ENCODE measurements at places on chromosomes 6 and 20.

- DNase-seq: no peak
Measured at GRCh38 chr6:115882771-115883170, 177.9 kb downstream of the FRK start.

GRCh38 chr6:38176797-38177751 lies 357.5 kb downstream of the ZFAND3 start:
- DNase-seq: no peak

- DNase-seq: no peak
Measured at GRCh38 chr6:9087470-9087869, 652.1 kb upstream of the SLC35B3 start.

DNA sequence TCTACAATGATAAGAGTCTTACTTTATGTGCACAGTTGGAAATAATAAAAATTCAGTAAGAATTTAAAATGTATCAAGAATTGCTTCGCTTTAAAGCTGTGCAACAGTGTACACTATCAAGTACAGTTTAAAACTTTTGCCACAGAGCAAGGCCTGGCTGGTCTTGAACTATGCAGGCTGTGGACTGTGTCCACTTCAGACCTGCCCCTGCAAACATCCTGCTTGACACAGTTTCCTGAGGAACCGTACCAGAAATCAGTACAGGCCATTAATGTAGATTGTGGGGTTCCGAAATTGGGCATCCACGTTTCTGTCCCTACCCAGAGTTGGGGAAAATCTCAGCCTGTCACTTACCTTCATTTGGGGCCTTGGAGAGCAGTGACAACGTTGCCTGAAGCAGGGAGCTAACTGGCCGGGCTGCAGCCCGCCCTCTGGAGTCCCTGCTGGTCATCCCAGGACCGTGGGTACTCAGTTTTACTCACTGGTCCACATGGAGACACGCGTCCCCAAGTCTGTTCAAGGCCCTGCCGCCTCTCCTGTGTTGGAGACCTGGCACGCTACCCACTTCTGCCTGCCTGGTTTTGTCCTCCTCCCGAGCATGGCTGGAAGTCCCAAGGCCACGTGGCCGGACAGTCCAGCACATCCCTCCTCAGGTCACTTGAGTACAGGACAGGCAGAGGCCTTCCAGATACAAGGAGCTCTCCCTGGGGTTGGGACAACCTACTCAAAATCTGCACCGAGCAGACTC lies 8.4 kb downstream of the NINL start:
- DNase-seq: no peak

DNA sequence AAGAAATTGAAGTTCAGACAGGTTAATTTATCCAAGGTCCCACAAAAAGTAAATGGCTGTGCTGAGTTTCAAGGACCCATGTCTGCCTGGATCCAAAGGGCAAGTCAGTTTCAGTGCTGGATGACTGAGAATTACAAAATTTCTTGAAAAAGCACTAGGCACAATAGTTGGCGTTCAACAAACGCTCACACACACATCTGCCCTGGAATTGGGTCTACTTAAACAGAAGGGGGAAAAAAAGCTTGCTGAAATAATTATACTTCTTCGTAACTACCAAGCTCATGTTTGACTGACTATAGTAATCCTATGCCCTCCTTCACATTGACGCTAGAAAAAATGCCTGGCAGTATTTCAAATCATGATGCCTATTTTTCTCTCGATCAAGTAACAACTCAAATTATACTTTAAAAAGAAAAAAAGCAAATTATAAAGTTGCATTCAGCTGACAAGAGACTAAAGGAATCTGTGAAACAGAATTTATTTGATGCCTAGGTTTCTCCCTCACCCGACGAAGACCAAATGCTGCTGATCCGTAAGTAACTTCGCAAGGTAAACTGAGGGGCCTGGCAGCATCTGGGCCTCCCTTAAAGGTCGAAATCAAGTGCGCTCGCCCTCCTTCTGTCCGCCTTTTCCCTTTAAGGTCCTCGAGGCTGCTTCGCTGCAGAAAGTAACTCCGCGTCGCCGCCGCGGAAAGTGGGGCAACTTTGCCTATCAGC lies 650 bp upstream of the CD2AP start:
- no peak for DNase-seq

DNA sequence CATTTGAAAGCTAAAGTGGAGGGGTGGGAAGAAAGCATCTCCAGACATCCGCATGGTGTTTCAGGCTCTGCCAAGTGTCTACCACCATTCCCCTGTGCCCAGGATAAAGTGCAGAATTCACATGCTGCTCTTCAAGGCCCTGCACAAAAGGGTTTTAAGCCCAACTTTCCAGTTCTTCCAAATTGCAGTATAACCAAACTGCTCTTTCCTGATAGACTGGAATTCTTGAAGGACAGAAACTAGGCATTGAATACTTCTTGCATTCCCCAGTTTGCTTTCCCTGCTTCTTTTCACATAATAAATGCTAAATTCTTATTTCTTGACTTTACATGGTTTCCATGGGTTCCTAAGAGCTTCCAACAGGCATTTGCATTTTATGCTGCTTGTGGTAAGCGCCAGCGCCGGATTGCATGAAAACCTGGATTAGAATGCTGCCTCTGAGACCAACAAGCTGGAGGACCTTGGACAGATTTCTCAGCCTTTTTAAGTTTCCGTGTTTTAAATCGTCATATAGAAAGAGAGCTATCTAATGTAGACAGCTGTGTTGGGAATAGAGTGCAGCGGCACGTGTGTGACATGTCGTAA lies 7.9 kb downstream of the SOX4 start:
- no peak for DNase-seq

DNA sequence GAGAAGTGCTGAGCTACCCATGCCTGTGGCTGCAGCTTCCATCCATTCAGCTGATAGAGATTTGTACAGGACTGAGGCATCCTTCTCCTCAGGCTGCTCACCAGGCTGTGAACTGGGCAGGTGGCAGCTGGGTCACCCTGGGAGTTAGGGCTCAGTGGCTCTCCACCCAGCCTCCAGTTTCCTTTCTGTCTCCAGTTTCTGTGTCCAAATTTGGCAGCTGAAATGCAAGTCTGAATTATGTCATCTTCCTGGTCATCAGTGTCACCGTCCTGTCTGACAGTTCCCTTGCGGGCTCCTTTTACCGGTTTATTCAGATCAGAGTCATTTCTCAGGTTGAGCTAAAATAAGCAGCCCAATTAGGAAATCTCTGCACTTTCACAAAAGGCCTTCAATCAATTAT lies 93.3 kb downstream of the EDN1 start:
- no peak for DNase-seq

DNA sequence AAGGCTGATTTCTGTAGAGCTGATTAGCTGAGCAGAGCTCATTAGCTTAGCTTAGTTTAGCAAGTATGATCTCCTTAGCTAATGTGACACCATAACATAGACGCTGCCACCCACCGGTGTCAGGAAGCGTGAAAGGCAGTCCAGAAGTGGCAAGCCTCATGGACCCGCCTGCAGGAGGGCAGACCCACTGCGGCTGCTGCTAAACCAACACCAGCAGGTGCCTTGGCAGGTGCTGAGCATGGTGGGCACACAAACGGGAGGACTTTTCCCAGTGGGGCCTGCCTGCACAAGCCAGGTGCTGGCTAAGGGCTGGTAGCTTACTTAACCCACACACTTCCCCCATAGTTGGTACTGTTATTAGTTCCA lies 22.7 kb downstream of the ZDHHC14 start:
- DNase-seq: no peak

GRCh38 chr6:130671577-130671976 lies 155.6 kb upstream of the SMLR1 start:
- DNase-seq: no peak

GRCh38 chr20:12531626-12532025 lies 477.1 kb upstream of the SPTLC3 start:
- DNase-seq: no peak

- DNase-seq: peak; percentile 19
Measured at GRCh38 chr20:53926428-53927028, 143.9 kb downstream of the BCAS1 start.

DNA sequence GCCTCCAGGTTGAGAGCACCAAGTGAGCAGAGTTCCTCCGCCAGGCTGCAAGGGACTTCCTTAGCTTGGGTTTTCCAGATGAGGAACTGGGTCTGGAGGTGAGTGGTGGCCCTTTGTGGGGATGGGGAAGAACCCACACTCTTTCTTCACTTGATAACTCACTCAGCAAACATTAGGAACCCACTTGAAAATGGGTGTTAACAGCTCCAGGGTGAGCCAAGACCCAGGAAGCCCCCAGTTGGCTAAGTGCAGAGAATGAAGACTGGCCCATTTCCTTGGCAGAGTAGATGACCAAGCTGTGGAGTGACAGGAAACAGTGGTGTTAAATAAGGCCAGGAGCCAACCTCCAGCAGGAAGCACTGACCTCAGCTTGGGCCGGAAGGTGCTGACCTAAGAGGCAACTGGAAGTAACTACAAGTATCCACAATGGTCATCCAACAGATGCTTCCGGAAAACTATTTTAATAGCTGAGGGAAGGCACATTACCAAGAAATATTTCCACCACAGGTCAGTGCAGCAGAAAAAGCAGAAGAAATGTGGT lies 22.7 kb downstream of the MRPL14 start:
- no peak for DNase-seq

- no peak for DNase-seq
Measured at GRCh38 chr6:127547904-127548649, 28.9 kb upstream of the C6orf58 start.

DNA sequence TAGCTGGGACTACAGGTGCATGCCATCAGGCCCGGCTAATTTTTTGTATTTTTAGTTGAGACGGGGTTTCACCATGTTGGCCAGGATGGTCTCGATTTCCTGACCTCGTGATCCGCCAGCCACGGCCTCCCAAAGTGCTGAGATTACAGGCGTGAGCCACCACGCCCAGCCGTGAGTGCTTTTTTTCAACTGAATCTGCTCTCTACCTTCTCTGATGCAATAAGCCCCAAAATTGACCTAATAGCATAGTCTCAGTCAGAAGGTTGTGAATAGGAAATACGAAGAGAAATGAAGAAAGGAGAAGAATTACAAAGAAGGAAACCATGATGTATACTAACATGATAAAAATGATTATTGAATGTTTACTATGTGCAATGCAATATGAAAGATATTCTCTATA lies 33.2 kb downstream of the BEND6 start:
- no peak for DNase-seq

GRCh38 chr20:12737900-12738299 lies 270.9 kb upstream of the SPTLC3 start:
- DNase-seq: no peak

DNA sequence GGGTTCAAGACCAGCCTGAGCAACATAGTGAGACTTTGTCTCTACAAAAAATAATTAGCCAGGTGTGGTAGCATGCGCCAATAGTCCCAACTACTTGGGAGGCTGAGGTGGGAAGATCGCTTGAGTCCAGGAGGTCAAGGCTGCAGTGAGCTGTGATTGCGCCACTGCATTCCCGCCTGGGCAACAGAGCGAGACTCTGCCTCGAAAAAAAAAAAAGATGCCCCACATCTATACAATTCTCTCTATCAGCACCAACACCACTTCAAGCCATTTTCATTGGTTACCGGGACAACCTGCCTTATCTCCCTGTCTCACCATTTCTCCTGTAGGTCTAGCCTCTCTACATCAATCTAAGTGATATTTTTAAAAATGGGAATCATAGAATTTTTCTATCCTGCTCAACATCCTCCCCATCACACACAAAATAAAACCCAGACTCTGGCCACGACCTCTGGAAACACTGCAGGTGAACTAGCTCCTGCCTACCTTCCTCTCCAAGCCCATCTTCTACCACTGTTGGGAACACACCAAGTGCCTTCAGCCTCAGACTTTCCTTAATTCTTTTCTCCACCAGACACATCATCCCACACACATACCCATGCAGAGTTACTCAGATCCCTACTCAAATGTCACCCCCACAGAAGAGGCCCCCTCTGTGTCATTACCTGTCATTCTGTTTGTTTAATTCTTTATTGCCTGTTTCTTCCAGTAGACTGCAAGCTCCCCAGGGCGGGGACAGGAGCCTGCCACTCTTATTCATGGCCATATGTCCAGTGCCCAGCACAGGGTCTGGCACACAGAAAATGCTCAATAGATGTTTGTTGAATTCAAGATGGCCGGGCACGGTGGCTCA lies 9.6 kb upstream of the PLTP start:
- no peak for DNase-seq

DNA sequence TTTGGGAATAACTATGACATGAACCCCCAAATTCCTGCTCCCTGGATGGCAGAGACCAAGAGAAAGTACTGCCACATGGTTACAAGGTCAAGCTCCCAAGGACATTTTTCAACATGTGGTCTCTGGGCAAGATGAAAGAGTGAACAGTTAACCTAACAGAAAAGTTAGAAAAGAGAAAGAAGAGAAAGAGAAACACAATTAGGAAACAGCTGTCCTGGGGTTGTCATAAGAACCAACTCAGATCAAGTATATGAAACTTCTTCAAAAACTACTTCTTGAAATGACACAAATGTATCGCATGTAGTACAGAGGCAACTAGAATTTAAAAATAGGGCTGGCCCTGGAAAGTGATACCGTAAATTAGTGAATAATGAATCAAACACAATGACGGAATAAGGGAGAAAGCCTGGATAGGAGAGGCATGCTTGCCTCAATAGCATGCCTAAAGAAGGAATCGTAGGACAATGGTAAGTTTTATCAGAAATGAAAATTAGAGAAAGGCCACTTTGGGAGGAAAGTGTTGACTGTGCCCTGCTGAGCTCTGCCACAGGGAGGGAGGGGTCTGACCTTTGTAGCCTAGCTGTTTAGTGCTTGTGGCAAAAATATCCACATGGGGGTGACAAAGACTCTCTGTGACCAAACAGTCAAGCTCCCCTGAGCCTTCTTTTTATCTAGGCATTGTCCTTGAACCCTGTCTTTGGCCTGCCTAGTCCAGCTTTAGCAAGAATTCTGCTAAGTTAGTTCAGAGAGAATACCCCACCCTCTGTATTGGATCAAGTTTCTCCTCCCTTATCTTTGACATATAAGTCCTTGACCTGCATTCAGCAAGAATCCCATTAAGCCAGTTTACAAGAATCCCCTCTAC lies 4.3 kb upstream of the DCBLD1 start:
- DNase-seq: no peak

- no peak for DNase-seq
Measured at GRCh38 chr6:41475164-41475563, 71.0 kb upstream of the FOXP4 start.

GRCh38 chr20:43942667-43943285 lies 28.1 kb downstream of the TOX2 start:
- no peak for DNase-seq

Measured in activated CD4-positive, alpha-beta T cell treated with anti-CD3 and anti-CD28 coated beads for 24 hours (primary cell).